ENCODE measurements at places on chromosomes 13 and 19.

DNA sequence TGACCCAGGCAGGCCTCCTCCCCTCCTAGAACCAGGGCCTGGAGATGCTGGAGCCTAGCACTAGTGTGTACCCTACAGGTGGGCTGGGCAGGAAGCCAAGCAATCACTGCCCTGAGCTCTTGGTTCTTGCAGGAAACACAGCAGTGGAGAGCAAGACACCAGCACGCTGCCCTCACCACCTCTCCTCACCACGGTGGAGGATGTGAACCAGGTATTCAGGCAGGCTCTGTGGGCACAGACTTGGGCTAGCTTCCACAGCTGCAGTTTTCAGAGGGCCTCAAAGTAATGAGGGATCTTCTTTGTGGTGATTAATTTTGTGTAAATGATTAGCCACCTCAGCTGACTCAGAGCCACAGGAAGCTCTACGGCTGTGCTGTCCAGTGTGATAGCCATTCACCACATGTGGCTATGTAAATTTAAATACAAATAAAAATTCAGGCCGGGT lies 13.6 kb upstream of the GPI start:
- no peak for DNase-seq

GRCh38 chr13:105979131-105980011 lies 556.1 kb downstream of the EFNB2 start:
- DNase-seq: no peak

DNA sequence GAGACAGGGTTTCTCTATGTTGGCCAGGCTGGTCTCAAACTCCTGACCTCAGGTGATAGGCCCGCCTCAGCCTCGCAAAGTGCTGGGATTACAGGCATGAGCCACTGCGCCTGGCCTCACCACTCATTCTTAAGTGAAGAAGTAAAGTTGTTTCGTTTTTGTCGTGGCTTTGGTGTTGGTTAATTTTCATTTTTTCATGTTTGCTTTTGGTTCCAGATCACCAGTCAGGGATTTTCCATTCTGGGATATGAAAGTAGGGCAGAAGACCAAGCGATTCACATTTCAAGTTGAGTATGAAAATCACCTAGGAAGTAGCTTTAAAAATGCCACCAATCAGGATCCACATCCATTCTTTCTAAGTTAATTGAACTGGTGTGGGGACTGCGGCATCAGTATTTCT lies 289.9 kb downstream of the DIAPH3 start:
- DNase-seq: no peak

GRCh38 chr13:36346222-36347083 lies at the start of gene SPART:
TSS of gene SPART (minus strand) at chr13:36346394. CDS start at chr13:36335830, 10,564 bp downstream.
- peak; percentile 96 for DNase-seq

GRCh38 chr13:113307491-113307890 lies 10.5 kb downstream of the LAMP1 start:
- DNase-seq: no peak

DNA sequence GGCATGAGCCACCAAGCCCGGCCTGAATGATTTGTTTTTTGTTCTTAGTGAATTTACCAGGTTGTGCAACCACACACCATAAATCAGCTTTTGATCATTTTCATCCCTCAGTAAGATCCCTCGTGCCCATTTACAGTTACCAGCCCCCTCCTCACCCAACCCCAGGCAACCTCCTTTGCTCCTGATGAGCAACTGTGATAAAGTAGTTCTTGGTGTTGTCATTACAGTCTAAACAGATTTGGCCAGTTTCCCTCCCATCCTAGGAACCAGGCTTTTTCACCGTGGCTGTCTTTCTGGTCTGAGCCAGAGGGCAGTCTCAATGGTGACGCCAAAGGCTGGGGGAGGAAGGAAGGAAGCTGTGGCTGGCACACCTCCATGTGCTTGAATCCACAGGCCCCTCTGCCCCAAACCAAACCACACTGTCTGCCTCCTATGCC lies 61.2 kb upstream of the WDFY2 start:
- DNase-seq: peak; percentile 37

DNA sequence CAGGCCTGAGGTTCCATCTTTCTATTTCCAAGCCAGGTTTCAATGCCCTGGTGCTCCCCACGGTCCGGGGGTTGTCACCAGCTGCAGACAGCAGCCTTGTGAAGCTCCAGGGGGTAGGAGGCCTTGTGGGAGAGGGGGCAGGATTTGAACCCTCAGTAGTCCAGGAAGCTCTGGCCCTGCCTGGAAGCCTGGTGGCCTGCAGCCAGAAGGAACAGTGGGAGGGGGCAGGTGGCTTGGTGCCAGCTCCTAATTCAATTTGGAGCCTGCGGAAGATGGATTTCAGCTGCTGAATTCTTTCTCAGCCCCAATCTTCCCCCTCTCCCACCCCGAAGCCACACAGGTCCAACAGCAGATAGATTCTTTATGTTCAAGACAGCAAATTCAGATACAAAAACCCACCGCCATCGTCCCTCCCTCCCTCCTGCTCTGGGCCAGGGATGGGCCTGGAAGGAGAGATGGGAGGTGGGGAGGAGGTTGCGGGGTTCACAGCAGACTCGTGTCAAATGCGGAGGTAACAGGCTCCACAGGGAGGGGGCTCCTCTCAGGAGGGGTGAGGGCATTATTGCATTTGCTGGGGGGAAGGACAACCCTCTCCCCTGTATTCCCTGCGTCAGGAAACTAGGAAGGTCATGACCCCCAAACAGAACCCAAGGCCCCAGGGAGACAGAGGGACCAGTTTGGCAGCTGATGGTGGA lies 2.4 kb upstream of the PTGER1 start:
- no peak for DNase-seq

DNA sequence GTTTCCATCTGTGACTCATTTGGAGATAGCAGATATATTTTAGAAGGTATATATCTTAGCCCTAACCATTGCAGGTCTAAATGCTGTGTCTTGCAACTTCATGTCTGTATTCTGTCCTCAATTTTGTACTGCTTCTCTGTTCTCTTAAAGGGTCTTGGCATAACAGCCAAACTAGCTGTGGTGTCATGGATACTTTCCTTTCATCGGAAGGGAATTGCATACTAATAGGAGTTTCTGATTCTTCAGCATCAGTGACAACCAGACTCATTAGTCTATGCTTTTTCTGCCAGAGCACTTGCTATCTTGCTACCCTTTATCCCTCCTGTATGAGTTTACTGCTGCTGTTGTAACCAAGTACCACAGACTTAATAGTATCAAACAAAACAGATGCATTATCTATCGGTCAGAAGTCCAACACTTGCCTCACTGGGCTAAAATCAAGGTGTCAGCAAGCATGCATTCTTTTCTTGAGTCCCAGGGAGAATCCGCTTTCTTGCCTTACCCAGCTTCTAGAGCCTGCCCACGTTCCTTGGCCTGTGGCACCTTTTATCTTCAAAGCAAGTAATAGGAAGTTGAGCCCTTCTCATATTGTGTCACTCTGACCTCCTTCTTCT lies 253.1 kb downstream of the HS6ST3 start:
- no peak for DNase-seq

DNA sequence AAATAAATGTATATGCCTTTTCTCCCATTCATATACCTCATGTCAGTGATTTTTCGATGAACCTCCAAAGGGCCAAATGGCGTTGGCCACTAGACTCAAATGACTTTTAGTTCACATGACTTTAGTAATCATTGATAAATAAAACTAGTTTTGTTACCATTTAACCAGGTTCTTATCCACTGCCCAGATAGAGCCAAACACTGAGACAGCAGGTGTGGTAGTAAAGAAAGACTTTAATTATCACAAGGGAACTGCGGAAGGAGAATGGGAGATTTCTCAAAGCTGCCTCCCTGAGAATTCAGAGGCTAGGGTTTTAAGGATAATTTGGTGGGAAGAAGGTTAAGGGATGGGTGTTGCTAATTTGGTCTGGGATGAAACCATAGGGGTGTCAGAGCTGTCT lies 19.4 kb upstream of the KBTBD6 start:
- DNase-seq: no peak

DNA sequence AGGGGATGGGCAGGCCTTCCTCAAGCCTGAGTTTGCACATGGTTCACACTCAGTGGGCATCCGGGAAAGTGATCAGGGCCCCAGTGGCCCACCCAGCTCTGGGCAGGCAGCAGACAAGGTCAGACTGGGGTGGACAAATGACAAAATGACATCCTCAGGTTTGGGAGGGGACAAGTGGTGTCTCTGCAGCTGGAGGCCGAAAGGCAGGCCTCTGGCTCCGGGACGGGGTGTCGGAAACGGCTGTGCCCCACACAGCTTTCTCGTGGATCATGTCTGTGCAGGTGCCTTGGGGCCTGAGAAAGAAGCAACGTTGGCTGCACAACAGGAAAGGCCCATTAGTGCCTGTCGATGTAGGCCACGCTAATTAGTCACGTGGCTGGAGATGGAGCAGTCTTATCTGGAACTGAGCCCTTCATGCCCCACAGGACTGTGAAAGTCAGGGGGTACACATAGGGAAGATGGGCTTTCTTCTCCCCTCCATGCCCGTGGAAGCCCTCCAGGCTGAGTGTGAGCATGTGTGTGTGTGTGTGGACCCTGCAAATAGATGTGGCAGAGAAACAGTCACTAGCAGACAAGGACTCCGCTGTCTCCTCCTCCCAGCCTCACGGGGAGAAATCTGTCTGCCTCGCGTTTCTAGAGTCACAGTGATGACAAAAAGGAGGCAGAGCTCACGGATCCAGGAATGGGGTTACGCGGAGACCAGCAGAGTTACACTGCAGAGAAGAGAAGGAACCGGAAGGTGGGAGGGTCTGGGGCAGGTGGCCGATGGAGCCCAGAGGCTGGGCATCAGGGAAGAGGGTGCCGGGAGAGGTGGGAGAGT lies 44.2 kb downstream of the CHST8 start:
- no peak for DNase-seq

- DNase-seq: no peak
Observed at GRCh38 chr13:66222926-66223325, 1007.2 kb downstream of the PCDH9 start.

DNA sequence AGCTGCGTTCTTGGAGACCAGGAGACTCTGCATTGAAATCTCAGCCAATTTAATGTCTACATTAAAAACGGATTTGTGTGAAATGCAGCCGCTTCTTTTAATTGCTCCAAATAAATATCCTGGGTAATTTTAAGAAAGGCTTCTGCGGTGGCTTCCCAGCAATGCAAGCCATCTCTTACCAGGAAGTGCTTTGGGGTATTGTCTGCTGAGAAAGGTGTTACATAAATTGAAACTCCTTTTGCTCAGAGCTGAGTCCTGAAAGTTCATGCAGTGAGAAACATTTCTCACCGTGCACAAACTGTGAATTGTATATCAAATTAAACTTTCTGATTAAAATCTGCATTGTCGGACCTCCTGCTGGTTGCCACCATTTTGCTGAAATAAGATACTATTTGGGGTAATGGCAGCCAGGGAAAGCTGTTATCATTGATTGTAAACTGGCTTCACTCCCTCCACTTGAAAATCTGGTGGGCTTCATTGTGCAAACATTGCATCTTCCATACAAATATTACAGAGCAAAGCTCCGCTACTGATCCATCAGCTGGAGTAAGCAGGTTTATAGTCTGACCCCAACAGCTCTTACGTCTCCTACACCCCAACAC lies 59.5 kb downstream of the ZIC5 start:
- no peak for DNase-seq

- no peak for DNase-seq
Observed at GRCh38 chr13:19695829-19696228, 62.4 kb downstream of the MPHOSPH8 start.

- DNase-seq: no peak
Observed at GRCh38 chr13:32121316-32121715, 89.7 kb downstream of the FRY start.

GRCh38 chr13:20689291-20689690 lies 14.2 kb upstream of the IL17D start:
- no peak for DNase-seq

DNA sequence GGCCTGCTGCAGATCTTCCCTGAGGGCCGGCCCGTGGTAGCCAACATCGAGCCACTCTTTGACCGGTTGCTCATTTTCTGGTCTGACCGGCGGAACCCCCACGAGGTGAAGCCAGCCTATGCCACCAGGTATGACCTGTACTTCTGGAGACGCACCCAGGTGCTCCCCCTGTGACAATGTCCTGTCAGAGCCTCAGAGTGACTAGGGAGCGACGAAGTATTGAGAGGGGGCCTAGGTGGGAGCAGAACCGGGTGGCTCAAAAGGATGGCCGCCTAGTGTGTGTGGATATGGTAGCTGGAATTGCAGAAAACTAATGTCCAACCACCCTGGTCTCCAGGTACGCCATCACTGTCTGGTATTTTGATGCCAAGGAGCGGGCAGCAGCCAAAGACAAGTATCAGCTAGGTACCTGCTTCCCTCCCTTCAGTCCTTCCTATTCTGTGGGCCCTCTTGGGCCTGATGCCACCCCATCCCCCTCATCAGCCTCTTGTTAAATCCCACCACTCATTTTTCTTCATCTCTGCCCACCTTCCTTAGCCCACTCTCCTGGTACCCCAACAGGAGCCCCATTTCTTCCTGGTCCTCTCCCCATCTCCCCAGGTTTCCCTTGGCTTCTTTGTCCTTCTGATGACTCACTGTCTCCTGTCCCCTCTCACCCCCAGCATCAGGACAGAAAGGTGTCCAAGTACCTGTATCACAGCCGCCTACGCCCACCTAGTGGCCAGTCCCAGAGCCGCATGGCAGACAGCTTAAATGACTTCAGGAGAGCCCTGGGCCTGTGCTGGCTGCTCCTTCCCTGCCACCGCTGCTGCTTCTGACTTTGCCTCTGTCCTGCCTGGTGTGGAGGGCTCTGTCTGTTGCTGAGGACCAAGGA lies 8.4 kb downstream of the EGLN2 start:
- DNase-seq: no peak

GRCh38 chr13:88103824-88104223 lies 432.7 kb downstream of the SLITRK5 start:
- no peak for DNase-seq

DNA sequence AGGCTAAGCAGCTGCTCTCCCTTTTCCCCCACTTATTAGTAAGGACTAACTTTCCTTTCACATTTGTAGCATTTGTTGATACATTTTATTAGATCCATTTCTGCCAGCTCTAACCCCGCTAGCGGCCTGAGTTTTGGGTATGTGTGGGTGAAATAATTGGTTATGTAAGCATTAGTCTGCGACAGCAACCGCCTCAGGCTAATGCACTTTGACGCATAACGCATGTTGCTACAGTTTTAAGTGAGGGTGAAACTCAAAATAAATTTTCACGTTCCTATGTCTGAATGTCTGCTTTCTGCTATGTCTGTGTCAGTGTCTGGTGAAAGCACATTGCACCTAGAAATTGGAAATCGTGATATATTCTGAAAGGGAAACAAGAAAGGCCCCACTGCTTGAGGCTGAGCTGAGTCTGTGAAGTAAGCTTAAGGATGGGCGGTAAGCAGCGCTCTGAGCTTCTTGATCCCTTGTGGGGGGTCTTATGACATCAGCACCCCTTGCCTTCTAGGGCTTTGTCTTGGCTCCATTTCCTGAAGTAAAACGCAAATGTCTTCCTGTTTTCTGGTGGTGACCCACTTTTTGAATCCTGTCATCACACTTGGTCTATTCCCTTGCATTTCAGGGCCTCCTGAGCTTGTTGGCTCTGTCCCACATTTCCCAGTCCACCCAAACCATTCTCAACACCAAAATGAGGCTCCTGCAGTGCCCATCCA lies 648.3 kb upstream of the ARGLU1 start:
- no peak for DNase-seq
